Suppressor macrophage (primary cell): ENCODE measurements at places on chromosomes 12 and 14.

GRCh38 chr14:100215330-100215885 lies 23.5 kb upstream of the YY1 start:
- no peak for DNase-seq

- no peak for DNase-seq
Observed at GRCh38 chr14:94143711-94144110, 14.3 kb upstream of the IFI27L2 start.

DNA sequence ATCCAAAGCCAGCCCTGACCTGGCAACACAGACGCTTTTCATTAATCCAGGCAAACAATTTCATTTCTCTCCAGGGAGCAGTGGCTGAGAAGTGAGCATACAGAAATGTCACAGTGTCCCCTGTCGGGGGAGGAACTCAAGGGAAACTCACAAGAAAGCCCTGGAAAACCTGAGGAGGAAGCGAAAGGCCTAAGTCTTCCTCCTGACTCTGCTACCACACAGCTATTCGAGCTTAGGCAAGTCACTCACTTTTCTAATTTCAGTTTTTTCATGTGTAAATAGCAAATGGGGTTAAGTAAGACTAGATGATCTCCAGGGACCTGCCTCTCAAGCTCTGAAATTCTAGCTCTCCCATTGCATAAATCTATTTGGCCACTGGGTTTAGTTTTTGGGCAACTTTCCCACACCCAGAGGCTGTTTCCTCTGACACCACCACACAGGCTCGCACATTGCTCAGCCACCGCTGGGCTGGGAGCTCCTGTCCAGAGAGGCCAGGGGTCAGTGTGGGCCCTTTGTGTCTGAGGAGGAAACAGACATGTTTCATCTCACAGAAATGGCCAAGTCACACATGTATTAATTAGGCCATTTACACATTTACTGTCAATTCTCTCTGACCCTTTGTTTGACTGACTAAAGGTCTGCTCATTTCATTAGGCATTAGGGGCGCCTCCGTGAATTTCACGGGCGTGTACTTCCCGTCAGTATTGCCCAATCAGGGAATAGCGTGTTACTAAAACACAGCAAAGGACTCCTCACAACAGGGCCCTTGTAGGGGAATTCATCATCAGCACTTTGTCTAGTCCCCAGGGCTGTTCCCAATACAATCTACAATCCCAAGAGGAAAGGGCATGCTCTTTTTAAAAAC lies 9.8 kb upstream of the PNMA1 start:
- DNase-seq: peak; percentile 70

GRCh38 chr14:68250927-68251768 lies 431.6 kb downstream of the RAD51B start:
- DNase-seq: no peak

DNA sequence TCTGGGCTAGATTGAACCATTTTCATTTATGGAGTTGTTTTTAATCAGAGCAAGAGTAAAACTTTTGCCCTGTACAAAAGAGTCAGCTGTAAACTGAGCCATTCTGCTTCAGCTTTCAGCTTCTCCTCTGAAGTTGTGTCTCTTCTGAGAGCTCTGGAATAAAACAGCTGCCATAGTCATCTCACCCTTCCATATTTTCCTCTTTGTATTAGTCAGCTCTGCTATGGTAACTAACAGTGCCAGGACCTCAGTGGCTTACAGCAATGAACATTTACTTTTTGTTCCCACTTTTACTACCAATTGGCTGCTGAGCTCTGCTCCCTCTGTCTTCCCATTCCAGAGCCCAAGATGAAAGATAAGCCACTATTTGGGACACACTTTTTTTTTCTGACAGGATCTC lies 178.5 kb downstream of the DAD1 start:
- DNase-seq: no peak

- DNase-seq: peak; percentile 81
Observed at GRCh38 chr12:49698619-49699545, 8.3 kb downstream of the FMNL3 start.

GRCh38 chr12:22541496-22542155 lies 2.7 kb downstream of the C2CD5 start:
- DNase-seq: peak; percentile 43

GRCh38 chr14:22996768-22997654 lies 12.9 kb downstream of the C14orf93 start:
- DNase-seq: no peak

GRCh38 chr12:59615392-59616165 lies 19.8 kb downstream of the SLC16A7 start:
- DNase-seq: no peak

- no peak for DNase-seq
Observed at GRCh38 chr14:51859131-51859530, 1.3 kb upstream of the GNG2 start.

DNA sequence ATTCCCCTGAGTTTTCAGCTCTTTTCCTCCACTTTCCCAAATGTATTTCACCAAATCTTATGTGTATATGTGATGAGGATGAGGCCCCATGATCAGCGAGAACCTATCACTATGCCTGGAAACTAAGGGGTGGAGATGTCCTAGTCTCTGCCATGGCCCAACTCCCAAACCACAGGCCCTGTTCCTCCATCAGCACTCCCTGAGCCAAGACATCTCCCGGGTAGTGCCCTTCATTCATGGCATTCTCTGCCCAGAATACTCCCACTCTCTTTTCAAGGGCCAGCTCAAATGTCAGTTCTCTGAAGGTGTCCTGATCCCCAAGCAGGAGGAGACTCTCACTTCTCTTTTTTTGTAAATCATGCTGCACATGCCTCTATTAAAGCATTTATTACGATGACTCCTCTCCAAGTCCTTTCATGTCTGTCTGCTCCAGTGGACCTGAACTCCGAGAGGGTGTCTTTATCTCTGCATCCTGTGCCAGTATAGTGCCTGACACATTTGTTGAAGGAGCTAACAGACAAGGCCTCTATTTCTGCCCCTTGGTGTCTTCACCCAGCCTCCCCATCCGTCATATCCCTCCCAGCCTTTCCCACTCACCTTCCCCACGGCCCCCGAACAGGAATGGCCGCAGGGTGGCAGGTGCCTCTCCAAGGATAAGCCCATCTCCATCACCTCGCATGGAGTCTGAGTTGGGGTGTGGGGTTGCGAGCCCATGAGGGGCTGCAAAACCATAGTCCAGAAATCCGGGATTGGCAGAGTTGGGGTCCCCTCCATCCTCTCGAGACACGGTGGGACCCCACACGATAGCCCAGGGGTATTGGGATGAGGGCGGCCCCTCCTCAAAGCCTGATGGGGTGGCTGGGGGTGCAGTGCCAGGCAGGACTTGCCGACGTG lies 3.7 kb downstream of the PIANP start:
- DNase-seq: peak; percentile 42

- DNase-seq: no peak
Observed at GRCh38 chr14:69891422-69891821, 12.2 kb downstream of the SMOC1 start.

- DNase-seq: no peak
Observed at GRCh38 chr14:71289536-71289935, 382.3 kb downstream of the PCNX1 start.

GRCh38 chr12:130136509-130137039 lies 25.7 kb upstream of the FZD10 start:
- DNase-seq: no peak

- no peak for DNase-seq
Observed at GRCh38 chr12:49872781-49873181, 29.9 kb upstream of the BCDIN3D start.

GRCh38 chr12:97246368-97246767 lies 216.2 kb upstream of the RMST start:
- no peak for DNase-seq

DNA sequence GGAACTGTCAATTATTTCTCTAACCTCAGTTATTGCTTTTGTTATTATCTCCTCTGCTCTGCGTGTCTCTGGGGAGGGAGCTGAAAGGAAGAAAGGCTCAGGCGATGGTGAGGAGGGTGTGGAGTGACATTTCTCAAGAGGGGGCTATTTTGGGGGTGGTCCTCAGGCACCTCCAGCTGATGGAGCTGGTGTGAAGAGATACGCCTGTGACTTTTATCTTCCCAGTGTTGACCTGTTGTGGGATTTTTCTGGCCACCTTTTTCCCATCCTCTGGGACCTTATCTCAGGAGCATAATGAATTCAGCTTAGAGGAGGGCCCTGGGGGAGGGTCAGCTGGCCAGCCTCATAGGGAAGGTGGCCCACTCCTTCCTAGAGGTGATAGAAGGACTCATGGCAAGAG lies 26.4 kb downstream of the KCNA5 start:
- DNase-seq: no peak

- DNase-seq: no peak
Observed at GRCh38 chr12:66800046-66800445, 121.2 kb upstream of the GRIP1 start.

DNA sequence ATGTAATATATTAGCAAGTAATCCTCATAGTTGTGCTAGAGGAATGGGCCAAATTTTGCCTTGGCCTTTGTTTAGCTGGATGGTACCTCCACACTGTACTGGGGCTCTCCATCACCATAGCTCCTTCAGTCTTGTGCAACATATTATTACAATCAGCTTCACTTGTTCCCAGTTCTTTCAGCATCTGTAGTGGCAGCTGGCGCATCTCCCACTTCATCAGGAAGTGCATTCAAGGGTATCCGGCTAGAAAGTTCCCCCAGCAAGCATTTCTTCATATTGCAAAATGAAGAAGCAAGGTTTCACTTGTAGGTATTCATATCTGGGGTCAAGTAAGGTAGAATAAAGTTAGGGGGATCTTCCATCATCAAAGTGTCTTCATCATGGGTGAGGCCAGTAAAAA lies 123.7 kb downstream of the IGF1 start:
- DNase-seq: no peak

DNA sequence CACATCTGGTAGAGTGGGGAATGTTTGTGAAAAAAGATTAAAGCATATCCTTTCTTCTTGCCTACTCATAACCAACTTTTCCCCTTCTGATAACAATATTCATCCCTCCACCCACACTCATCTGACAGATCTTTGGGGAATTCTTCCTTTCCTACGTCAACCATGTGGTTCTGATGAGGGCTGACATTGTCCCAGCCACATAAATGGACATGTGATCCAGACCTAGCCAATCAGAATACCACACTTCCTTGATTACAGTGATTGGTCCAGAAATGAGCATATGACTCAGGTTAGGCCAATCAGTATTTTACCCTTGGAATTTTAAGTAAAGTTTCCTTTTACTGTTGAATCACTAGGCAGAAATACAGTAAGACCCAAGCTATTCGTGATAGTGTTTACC lies 58.9 kb downstream of the GPR65 start:
- DNase-seq: no peak

GRCh38 chr12:122949816-122950675 lies 16.2 kb downstream of the ABCB9 start:
- DNase-seq: no peak

GRCh38 chr14:92719890-92720323 lies 28.5 kb downstream of the LGMN start:
- no peak for DNase-seq

GRCh38 chr12:19095756-19096480 lies 33.6 kb upstream of the PLEKHA5 start:
- no peak for DNase-seq

DNA sequence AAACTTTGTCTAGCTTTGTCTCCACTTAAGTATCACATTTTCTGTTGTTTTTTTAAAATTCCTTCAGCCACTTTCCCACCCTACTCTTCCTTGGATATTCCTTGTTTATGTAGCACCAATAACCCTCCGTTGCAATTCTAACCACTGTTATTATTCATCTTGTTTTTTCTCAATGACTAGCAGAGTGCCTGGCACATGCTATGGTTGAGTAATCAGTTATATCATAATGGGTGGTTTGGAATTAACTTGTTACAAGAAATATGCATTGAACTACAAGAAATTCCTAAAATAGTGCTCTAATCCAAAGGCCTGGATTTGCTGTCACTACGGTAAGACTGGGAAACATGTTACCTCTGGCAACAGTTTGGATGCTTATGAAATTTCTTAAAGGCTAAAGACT lies 756.6 kb downstream of the NOVA1 start:
- DNase-seq: no peak

- DNase-seq: no peak
Observed at GRCh38 chr14:92058006-92058917, 18.4 kb upstream of the TRIP11 start.

DNA sequence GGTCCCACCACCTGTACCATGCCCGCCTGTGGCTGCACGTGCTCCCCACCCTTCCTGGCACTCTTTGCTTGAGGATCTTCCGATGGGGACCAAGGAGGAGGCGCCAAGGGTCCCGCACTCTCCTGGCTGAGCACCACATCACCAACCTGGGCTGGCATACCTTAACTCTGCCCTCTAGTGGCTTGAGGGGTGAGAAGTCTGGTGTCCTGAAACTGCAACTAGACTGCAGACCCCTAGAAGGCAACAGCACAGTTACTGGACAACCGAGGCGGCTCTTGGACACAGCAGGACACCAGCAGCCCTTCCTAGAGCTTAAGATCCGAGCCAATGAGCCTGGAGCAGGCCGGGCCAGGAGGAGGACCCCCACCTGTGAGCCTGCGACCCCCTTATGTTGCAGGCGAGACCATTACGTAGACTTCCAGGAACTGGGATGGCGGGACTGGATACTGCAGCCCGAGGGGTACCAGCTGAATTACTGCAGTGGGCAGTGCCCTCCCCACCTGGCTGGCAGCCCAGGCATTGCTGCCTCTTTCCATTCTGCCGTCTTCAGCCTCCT lies 1.1 kb downstream of the INHBE start:
- DNase-seq: peak; percentile 46

DNA sequence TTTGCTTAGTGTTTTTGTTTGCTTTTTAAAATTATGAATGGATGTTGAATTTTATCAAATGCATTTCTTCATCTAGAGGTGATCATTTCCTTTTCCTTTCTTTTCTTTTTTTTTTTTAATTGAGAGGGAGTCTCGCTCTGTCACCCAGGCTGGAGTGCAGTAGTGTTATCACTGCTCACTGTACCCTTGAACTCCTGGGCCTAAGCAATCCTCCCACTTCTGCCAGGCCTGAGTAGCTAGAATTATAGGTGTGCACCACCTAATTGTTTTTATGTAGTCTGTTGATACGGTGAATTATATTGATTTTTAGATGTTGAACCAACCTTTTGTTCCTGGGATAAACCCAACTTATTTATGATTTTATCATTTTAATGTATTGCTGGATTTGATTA lies 1.5 kb upstream of the CDKL1 start:
- DNase-seq: no peak

- no peak for DNase-seq
Observed at GRCh38 chr14:45902241-45902640, 649.2 kb upstream of the MIS18BP1 start.

GRCh38 chr12:92403210-92404175 lies 257.8 kb upstream of the BTG1 start:
- peak; percentile 19 for DNase-seq

DNA sequence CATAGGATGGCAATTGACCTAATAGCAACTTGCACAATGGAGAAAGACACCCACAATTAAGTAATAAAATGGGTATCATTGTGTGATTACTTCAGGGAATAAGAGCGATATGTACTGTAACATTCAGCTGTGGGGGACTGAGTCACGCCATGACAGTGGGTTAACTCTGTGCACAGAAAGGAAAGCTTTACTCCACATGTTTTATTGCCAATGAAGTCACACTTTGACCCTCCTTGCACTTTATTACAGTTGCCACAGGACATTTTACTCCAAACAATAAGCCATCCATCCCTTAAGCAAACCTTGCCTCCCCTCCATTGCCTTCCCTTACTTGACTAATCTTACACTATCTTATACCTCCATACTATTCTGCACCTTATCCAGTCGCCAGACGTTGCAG lies 403.1 kb downstream of the VRK1 start:
- no peak for DNase-seq
